ENCODE measurements at places on chromosomes 12 and 14.

DNA sequence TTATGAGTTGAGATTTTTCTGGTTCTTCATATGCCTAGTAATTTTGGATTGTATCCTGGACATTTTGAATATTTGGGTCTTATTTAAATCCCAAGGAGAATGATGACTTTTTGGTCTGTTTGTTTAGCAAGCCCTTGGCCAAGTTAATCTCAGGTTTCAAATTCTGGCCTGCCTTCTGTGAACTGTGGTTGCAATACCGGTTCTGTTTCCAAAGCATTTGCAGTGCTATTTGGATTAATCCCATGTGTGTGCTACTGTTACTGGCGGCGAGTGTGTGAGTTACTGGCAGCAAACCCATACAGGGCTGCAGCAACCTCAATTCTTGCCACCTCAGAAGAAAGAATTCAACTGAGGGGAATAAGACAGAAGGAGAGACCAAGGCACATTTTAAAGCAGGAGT lies 51.1 kb downstream of the TMEM260 start:
- no peak for DNase-seq

GRCh38 chr12:1373901-1374735 lies 220.3 kb downstream of the FBXL14 start:
- no peak for DNase-seq

- no peak for DNase-seq
These were observed 23.8 kb upstream of the STK38L start for GRCh38 chr12:27220055-27220987.

- DNase-seq, result no peak
These were observed 22.8 kb downstream of the ITGA7 start for GRCh38 chr12:55684761-55685370.

GRCh38 chr12:19191089-19191488 lies 61.6 kb downstream of the PLEKHA5 start:
- DNase-seq, result no peak

- DNase-seq, result no peak
These were observed 32.2 kb downstream of the MIA2 start for GRCh38 chr14:39265806-39266524.
